Testis (tissue), 5 donors: ENCODE measurements at places on chromosomes 3 and 15. TPM values are rescaled to one million over a fixed set of nuclear protein-coding genes. Genes with fewer than 3 reads are reported as not detected.

The ITIH4 gene
- 19.9 TPM for total RNA-seq

The EFCC1 gene
- 2.8 TPM for total RNA-seq

DNA sequence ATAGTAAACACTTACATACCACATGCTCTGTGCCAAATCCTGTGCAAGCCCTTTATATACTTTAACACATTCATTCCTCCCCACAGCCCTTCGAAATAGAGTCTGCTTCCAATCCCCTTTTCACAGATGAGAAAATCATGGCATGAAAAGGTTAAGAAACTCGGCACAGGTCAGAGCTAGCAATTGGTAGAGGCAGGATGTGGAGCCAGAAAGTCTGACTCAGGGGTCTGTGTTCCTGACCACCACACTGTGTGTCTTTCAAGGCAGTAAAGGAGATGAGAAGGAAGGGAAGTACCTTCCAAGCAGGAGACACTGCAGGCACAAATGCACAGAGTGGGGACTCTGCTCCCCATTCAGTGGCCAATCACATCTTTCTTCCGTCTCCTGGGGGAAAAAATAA lies 61.1 kb downstream of the SCN11A start:
- no peak for DNase-seq
- no peak overlapping the region for H3K27ac ChIP-seq

DNA sequence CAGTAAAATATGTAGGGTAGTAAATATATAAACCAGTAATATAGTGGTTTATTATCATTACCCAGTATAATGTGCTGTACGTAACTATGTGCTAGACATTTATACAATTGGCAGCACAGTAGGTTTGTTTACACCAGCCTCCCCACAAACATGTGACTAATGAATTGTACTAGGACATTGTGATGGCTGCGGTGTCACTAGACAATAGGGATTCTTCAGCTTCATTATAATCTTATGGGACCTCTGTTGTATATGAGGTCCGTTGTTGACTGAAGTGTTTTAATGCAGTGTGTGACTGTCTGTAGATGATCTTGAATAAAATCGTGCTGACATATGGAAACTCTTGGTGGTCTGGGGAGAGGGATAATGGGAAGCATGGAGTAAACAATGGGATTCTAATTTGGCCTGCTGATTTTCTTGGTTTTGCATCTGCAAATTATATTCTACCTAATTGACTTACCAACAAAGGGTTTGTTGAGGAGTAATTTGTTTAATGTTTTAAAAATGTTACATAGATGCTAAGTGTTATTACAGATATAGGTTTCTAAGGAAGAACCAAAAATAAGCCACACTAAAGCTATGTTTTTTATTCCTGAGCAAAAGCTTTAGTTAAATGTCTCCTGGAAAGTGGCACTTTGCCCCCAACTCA lies 496.5 kb upstream of the TBL1XR1 start:
- no peaks in the 10 kb centered on the region for H3K36me3 ChIP-seq
- H3K27me3 ChIP-seq, result no peaks in the 10 kb centered on the region
- no peak overlapping the region for H3K27ac ChIP-seq
- DNase-seq, result no peak
- H3K4me1 ChIP-seq, result no peaks in the 10 kb centered on the region
